ENCODE measurements at places on chromosomes 3 and 15.

- peak; percentile 60 for DNase-seq
Measured at GRCh38 chr15:68578175-68578979, 416 bp upstream of the CORO2B start.

- no peak for DNase-seq
Measured at GRCh38 chr3:20537234-20537633, 351.2 kb upstream of the SGO1 start.

- no peak for DNase-seq
Measured at GRCh38 chr3:170397685-170398084, 21.0 kb upstream of the CLDN11 start.

GRCh38 chr15:55106155-55106554 is 90.6 kb downstream of the RSL24D1 start:
- DNase-seq, result no peak

DNA sequence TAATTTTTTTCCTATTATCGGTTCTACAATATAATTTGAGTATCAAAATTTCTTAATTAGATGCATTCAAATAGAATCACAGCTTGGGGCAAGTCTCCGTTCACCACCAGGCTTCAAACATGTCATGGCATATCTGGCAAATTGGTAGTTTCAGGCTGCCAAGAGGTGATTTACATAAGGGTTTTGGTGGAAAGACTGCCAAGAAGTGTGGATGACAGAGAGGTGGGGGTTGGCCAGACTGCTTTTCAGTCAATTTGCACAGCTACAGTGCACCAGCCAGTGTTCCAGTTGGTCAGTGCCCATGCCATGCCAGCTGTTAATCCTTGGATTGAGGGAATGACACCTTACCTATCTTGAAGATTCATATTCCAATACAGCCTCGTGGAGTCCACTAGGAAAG is 8.4 kb upstream of the GSK3B start:
- DNase-seq, result no peak

- no peak for DNase-seq
Measured at GRCh38 chr3:16907243-16907642, 22.5 kb downstream of the PLCL2 start.

- no peak for DNase-seq
Measured at GRCh38 chr3:128490915-128491690, 1.9 kb downstream of the GATA2 start.

- DNase-seq, result peak; percentile 4
Measured at GRCh38 chr15:65058394-65059368, 9.1 kb downstream of the RASL12 start.
